Stimulated activated CD4-positive, alpha-beta T cell treated with anti-CD3 and anti-CD28 coated beads, Interleukin-1b, Interleukin-23, amount 100 ng/mL, for 4 hours (primary cell): ENCODE measurements at places on chromosomes 7 and 10.

DNA sequence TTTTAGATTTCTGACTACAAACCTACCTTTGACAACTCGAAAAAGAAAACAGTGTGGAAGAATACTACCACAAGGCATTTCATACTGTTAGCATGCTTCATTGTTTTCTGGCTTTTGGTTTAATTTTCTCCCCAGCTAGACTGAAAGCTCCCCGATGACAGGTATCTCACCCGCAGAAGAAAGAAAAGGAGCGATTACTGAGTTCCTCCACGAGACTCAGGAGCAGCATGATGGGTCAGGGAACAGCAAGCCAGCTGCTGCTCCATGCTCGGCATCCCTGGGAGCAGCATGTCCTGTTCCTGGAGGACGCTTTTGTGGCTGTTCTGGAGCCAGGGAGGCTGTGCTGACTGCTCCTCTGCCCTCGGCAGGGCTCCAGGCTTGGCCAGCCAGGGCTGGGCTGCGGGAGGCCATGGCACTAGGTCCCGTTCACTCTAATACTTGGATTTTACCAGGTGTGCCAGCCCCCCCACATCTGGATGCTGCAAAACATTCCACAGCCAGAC is 133.4 kb downstream of the PRKAG2 start:
- DNase-seq = no peak

DNA sequence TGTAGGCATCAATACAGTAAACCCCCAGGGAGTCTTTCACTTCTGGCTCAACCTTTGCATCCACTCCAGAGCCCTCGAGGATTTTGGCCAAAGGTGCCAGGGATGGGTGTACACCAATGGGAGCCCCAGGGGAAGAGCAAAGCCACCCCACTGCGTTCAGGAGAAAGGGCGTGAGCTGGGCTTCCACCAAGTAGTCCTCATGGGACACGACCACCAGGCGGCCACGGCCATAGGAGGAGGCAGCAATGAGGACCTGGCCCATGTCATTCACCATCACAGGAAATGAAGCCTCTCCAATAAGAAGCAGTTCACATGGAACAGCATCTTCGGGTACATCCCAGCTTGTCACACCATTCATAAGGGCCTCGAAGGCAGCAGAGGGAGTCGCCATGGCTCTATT is 25.8 kb downstream of the TCAF1 start:
- DNase-seq = no peak

- no peak for DNase-seq
Observed at GRCh38 chr10:121312587-121312986, 285.7 kb downstream of the FGFR2 start.

- no peak for DNase-seq
Observed at GRCh38 chr10:23363793-23364135, 19.2 kb upstream of the C10orf67 start.

DNA sequence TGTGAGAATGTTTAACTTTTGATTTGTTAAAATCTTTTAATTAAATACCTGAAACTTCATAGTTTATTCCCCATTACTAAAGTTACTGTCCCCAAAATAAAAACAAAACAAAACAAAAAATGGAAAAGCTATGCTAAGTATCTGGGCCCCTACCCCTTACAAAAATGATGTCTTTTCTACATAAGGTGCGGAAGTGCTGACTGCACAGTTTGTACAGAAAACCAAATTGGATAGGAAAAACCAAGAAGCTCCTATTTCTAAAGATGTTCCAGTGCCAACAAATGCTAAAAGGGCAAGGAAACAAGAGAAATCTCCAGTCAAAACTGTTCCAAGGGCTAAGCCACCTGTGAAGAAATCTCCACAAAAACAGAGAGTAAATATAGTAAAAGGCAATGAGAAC is 50.5 kb downstream of the TASOR2 start:
- no peak for DNase-seq

DNA sequence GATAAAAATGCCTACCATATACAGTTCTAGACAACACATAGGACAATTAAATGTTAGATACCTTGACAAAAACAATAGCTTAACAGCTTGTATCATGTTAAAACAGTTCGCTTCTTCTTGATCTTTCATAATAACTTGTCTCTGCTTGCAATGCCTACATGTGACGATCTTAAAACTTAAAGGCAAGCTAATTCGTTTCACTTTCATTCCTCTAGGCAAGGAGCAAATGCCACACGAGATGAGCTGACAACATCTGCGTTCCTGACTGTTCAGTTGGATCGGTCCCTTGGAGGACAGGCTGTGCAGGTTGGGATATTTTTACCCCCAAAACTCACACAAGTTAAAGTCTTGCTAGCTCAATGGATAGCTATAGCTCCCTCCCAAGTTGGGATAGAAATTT is 51.6 kb upstream of the ARL4A start:
- no peak for DNase-seq

- DNase-seq = no peak
Observed at GRCh38 chr7:22969010-22969431, 44.9 kb downstream of the HYCC1 start.

- no peak for DNase-seq
Observed at GRCh38 chr7:129435414-129435829, 1.2 kb downstream of the STRIP2 start.

DNA sequence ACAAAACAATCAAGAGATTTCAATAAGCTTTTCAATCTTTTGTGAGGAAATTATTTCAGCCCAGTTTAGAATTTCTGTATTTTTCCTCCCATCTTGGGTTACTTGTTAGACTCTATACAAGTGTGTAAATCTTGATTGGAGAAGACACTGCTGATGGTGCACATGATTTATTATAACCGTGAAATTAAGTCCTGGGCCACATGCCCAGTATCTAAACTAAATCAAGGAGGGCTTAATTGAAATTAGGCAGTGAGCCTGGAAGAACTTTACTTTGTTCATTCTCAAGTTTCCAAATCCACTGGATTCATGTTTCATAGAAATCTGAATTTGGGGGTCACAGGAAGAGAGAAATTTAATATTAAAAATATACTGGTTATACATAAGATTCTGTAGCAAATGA is 44.5 kb downstream of the CSTF2T start:
- DNase-seq = no peak

- DNase-seq = no peak
Observed at GRCh38 chr7:127375631-127376030, 16.9 kb downstream of the ZNF800 start.

DNA sequence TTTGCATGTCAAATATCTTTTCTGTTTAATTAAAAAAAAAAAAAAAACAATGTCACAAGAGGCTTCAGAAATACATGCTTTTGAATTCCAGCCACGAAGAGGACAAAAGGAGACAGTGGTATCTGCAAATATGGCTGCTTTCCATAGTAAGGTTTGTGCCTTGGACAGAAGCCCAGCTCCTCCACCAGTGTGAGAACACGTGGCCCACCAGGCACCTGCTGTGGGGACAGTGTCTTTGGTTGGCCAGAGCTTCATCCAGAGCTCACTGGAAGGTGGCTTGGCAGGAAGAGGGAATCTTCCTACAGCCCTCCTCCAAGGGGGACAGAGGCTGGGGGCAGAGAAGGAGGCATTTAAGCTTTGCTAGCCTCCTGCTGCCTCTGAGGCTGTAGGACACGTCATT is 144.6 kb downstream of the GLCCI1 start:
- no peak for DNase-seq

- no peak for DNase-seq
Observed at GRCh38 chr10:16583382-16583781, 61.7 kb upstream of the C1QL3 start.

- DNase-seq = no peak
Observed at GRCh38 chr7:30285536-30286284, 1.3 kb downstream of the ZNRF2 start.

DNA sequence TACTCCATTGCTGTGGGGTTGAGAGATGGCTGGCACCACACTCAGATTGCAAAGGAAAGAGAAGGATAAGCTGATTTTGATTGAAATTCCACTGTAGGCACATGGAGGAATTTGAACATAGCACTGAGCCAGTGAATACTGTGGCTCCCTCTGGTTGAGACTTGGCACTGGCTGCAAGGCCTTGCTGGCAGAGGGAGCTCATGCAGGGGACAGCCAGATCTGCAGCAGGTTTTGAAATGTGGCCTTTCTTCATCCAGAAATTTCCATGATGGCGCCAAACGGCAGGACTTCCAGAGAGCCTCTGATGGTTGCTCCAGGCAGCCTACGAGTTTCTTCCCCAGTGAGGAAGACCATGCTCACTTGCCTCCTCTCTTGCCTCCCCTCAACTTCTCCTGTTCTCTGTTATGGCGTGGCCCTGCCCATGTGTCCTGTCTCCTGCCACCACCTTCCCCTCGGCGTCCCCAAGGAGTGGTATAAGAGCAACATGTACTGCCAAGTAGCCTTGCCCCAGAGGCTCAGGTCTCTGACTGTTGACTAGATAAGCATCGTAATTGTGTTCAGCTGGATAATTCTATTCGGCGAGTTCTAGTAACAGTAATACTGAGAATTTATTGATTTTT is 265.6 kb downstream of the CCDC3 start:
- DNase-seq = no peak

GRCh38 chr7:70512144-70512543 is 619.8 kb upstream of the GALNT17 start:
- DNase-seq = no peak

DNA sequence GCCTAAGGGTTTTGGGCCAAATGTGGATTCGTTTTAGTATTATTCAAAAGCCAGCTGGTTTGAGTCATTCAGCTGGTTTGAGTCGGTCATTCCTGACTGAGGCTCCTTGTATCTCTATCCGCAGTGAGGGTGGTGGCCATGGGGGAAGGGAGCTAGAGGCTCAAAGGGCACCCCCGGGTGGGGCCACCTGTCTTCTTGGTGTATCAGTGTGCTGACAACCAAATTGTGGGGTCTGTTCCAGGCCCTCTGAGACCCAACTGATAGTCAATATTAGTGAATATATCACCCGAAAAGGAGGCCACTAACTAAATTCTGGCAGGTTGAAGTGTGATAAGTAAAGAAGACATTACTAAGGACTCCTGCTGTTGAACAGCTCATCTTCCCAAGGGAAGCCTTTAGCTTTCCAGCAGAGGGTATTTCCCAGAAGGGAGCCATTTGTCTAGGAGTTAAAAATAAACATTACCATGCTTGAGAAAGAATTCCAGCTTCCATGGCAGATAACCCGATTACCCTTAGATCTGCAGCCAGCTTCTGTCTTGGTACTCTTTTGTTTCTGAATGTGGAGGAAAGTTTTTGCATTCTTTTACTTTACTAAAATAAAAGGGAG is 29.9 kb upstream of the DDX50 start:
- DNase-seq = no peak
